ENCODE measurements at places on chromosomes 2 and 18.

- no peak for DNase-seq
These were observed 2.4 kb downstream of the SCYGR8 start for GRCh38 chr2:227748079-227748478.

DNA sequence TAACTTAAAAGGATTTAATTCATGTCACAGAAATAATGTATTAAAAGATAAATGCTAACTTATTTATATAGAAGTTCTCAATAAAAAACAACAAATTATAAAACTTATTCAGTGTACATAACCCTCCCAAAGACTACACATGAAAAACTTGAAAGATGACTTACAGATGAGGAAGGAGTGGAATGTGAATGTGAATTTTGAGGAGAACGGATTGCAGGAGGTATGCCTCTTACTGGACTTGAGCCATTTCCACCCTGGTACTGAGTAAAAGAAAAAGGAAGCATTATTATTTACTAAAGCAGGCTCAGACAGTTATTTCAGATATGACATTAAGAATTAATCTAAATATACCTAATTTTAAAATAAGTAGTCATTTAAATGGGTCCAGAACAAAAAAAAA is 104.4 kb downstream of the TLK1 start:
- DNase-seq, result no peak

DNA sequence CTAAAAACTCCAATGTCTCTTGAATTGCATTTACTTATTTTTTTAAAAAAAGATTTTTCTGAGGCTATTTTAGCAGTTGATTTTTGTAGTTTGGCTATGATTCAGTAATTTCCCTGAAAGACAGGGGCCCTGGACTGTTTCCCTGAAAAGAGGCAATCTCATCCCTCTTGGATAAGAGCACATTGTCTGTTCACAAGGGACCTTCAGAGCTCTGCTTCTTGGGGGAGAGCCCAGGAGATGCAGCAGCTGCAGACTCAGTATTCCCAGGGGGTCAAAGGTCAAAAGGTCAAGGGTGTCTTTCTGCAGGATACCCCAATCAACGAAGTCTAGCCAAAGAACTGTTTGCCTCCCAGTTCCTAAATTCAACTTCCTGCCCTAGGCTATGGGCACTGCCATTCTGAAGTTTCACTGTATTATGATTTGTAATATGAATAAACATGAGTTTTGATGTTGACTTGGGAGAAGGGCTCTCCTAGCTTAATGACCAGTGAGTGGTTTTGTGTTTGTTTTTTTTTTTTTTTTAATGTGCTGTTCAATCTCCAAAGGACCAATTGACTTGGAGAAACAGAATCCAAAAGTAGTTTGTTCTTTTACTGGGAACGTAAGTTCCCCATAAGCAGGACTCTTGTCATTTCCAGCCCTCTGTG is 157.0 kb upstream of the SERPINE2 start:
- no peak for DNase-seq

- DNase-seq, result no peak
These were observed 1.3 kb downstream of the TMEM37 start for GRCh38 chr2:119432851-119433522.

GRCh38 chr2:17355608-17356329 is 162.5 kb downstream of the RAD51AP2 start:
- no peak for DNase-seq

Data from stimulated activated CD4-positive, alpha-beta T cell treated with anti-CD3 and anti-CD28 coated beads, Interleukin-4, amount 100 ng/mL, for 1 hour (primary cell).